ENCODE measurements at places on chromosomes 7 and 10. TPM values are rescaled to one million over a fixed set of nuclear protein-coding genes. Genes with fewer than 3 reads are reported as not detected.

The HGF gene
- 2.7 TPM for total RNA-seq

The SPDYE9 gene
- total RNA-seq: not detected

The ERLIN1 gene
- total RNA-seq: 2.7 TPM

The ICA1 gene
- total RNA-seq: 5.1 TPM

The CUBN gene
- total RNA-seq: 6.8 TPM

The CRYGN gene
- total RNA-seq: not detected

The EGFR gene
- total RNA-seq: 0.10 TPM

The ATOH7 gene
- not detected for total RNA-seq

The SLC16A12 gene
- not detected for total RNA-seq

The GPR85 gene
- under 0.01 TPM for total RNA-seq

The ACSM6 gene
- not detected for total RNA-seq

The POU6F2 gene
- not detected for total RNA-seq

The KCP gene
- 0.10 TPM for total RNA-seq

The NUDCD3 gene
- total RNA-seq: 22.6 TPM

The TEX36 gene
- not detected for total RNA-seq

The MEST gene
- 5.0 TPM for total RNA-seq

The NIPSNAP2 gene
- total RNA-seq: 67.2 TPM

The FAM171A1 gene
- 0.84 TPM for total RNA-seq

The C7orf57 gene
- not detected for total RNA-seq

The GNAI1 gene
- 0.73 TPM for total RNA-seq

The TMEM273 gene
- total RNA-seq: 3.5 TPM

The ACTL6B gene
- not detected for total RNA-seq

The ACTR3C gene
- total RNA-seq: 9.3 TPM

The FAM25C gene
- not detected for total RNA-seq

The SFRP4 gene
- total RNA-seq: not detected

The DLX5 gene
- total RNA-seq: not detected

The SYT15 gene
- total RNA-seq: 0.10 TPM

The EBF3 gene
- total RNA-seq: not detected

The OGA gene
- 346 TPM for total RNA-seq

The OR6B1 gene
- under 0.01 TPM for total RNA-seq

The DRGX gene
- not detected for total RNA-seq

The EPO gene
- not detected for total RNA-seq

The CCDC172 gene
- not detected for total RNA-seq

The OR6V1 gene
- not detected for total RNA-seq

The NME8 gene
- total RNA-seq: 1.7 TPM

The MALRD1 gene
- total RNA-seq: not detected

The VPS37D gene
- total RNA-seq: 0.63 TPM

The SPDYE6 gene
- total RNA-seq: not detected

The MYO3A gene
- total RNA-seq: 0.10 TPM

The CYP3A7 gene
- not detected for total RNA-seq

The ADAM22 gene
- total RNA-seq: 0.94 TPM

The CALCR gene
- not detected for total RNA-seq

Measured in mononuclear cell (primary cell).